ENCODE measurements at places on chromosomes 1 and 21.
A peak's percentile ranks its signal among the peaks of the same experiment; 100 is the strongest.

- no peak for DNase-seq
Observed at GRCh38 chr1:35588197-35588910, 15.2 kb downstream of the TFAP2E start.

DNA sequence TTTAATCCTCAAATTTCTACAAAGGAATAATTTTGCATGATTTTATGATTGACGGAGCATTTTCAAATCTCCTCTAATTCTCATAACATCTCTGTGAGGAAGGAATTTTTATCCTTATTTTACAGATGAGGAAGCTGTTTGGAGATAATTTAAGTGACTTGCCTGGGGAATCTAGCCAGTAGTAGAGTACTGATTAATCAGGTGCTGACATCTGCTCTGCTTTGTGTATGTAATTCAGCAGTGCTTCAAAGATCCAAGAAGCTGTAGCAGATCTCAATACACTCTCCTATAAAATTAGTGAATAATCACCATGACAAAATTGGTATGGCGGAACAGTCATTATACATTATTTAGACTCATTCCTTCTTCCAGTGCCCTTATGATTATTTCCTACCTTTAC is 46.0 kb downstream of the DPH5 start:
- DNase-seq = no peak

DNA sequence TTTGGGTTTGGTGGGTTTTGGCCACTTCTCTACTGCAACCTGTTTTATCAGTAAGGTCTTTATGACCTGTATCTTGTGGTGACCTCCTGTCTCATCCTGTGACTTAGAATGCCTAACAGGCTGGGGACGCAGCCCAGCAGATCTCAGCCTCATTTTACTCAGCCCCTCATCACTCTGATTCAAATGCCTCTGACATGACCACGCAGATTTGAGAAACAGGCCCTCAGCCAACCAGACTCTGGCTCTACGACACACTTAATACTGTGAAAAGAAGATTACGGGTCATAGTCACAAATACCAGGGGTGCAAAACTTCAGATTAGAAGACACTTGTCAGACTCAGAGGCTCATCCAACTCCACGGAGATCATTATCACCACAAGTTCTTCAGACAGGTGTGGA is 28.3 kb upstream of the KIF26B start:
- DNase-seq = no peak

DNA sequence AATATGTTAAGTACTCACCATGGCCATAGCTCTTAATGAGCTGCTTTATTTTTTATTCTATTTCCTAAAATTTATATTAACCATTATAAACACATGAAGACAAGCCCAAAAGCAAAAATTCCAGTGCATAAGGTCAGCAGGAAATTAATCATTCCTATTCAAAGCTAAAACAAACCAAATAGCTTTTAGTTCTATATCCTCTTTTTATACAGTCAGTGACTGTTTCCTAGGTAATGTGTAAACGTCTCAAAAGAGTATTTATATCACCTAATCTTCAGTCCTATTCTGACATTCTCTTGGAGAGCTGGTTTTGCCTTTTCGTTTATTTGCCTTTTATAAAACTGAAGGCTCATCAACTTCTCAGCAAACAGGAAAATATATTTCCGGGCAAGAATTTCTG is 4.2 kb downstream of the GOLPH3L start:
- DNase-seq = no peak

GRCh38 chr1:55190109-55190508 is 25.1 kb downstream of the USP24 start:
- DNase-seq = no peak

- DNase-seq = peak; percentile 90
Observed at GRCh38 chr1:37479255-37480124, 5.1 kb downstream of the ZC3H12A start.

GRCh38 chr1:39673215-39673614 is 1.3 kb upstream of the NT5C1A start:
- no peak for DNase-seq

GRCh38 chr1:54922921-54923421 is 36.0 kb upstream of the DHCR24 start:
- DNase-seq = no peak

- peak; percentile 87 for DNase-seq
Observed at GRCh38 chr1:93846992-93847810, 31.8 kb downstream of the DNTTIP2 start.

- no peak for DNase-seq
Observed at GRCh38 chr1:77831566-77831965, 52.1 kb downstream of the MIGA1 start.

DNA sequence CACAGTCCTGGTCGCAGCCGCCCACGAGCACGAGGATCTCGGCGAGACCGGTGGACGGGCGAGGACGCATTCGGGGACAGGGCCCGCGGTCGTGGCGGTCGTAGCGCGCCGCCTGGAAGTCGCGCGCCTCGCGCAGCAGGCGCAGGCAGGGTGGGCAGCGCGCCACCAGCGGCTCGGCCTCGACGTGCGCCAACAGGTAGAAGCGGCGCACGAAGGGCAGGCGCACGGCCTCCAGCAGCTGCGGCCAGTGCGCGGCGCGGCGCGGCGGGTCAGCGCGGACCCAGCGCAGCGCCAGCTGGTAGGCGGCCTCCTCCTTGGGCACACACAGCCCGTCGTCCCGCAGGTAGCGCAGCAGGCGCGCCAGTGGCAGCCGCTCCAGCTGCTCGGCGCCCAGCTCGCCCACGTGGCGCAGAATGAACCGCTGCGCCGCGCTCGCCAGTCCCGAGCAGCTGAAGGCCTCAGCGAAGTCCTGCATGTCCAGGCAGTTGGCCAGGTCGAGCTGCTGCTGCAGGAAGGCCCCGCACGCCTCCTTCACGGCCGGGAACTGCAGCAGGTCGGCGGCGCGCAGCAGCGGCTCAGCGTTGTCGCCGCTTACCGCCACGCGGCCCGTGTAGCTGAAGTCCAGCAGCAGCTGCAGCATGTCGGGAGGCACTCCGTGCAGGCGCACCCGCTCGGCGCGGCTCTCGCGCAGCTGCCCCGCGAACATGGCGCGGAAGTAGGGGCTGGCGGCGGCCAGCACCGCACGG is 573 bp downstream of the KLHL21 start:
- DNase-seq = no peak

DNA sequence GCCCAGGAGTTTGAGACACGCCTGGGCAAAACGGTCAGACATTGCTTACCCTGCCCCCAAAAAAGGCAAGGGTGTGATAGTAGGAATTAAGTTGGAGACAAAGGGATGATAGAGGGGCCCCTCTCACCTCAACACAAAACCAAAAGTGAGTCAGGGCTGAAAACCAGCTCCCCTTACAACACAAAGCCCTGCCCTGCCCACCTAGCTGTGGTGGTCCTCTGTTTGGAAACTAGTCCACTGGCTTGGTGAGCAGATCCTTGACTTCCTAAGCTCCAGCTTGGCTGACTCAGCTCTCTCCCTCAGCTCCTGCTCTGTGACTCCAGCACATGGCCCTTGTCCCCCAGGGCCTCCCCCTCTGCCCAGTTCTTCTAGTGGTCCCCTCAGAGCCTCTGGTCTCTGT is 603.8 kb downstream of the PTPRC start:
- no peak for DNase-seq

DNA sequence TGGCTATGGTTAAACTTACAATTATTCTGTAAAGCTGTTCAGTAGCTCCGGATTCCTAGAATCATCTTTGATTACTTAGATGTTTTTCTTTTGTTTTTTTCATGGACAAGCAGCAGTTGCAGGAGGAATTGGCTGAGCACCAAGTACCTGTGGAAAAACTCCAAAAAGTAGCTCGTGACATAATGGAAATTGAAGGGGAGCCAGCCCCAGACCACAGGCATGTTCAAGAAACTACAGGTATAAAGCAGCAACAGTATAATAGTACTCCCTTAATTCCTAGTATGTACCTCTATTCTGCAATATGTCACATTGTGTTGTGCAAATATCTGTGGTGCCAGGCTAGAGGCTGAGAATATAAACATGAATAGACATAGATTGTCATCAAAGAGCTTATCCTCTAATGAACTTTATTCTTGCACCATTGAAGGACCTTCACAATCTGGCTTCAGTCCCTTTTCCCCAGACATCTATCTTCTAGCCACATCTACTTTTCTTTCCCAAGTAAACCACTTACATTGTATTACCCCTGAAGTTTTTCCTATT is 132.3 kb upstream of the BMP8A start:
- DNase-seq = no peak

- DNase-seq = no peak
Observed at GRCh38 chr1:161114556-161114955, 3.3 kb downstream of the PFDN2 start.

GRCh38 chr1:52850951-52851350 is 8.4 kb downstream of the ZYG11A start:
- no peak for DNase-seq

- DNase-seq = no peak
Observed at GRCh38 chr1:86951430-86951829, 37.0 kb downstream of the HS2ST1 start.

DNA sequence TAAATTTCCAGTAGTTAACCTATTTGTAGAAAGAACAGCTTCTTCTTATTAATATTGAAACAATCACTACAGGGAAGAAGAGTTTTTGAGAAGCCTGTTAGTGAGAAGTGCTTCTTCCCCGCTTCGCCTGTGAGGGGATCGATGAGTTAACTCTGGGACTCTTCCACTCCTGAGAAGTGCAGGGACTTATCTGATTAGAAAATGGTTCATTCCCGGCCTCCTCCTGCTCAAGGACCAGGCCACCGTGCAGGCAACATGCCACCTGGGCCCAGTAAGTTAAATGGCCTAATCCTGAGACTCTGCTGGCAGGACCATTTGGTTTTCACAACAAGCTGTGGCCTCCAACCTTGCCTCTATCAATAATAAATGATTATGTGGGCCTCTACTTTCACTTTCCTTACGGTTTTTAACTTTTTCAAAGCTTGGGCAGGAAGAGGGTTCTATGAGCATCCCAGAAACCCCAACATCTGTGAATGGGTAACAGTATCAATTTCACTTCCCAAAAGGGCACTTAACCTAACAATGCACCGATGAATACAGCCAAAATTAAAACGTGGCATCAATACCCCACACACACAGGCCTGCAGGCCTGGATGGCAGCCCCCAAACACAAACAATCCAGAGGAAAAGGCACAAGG is 33.1 kb downstream of the SIPA1L2 start:
- DNase-seq = no peak

DNA sequence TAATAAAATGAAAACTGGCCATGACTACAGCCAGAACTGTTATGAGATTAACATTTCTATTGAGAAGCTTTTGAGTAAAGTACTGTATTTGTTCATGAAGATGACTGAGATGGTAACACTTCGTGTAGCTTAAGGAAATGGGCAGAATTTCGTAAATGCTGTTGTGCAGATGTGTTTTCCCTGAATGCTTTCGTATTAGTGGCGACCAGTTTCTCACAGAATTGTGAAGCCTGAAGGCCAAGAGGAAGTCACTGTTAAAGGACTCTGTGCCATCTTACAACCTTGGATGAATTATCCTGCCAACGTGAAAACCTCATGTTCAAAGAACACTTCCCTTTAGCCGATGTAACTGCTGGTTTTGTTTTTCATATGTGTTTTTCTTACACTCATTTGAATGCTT is 164.0 kb downstream of the NEK7 start:
- DNase-seq = no peak

DNA sequence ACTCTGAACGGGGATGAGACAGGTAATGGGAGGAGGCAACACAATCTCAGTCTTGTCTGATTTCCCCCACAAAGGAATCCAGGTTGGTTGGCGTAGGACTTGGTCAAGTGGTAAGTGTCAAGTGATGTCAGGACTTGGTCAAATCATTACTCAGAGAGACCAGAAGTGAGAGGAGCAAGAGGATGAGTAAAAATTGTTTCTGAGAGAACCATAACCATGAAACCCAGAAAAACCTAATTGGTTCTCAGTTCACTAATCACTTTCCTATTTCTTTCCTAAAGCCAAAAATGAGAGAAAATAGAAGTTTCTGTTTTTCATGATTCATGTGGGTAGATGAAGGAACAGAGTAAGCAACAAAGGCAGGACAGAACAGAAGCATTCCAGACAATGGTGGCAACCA is 5.0 kb downstream of the PHC2 start:
- DNase-seq = no peak

GRCh38 chr1:179178183-179178582 is 51.3 kb downstream of the ABL2 start:
- no peak for DNase-seq

GRCh38 chr1:71796006-71796405 is 486.3 kb downstream of the NEGR1 start:
- no peak for DNase-seq

DNA sequence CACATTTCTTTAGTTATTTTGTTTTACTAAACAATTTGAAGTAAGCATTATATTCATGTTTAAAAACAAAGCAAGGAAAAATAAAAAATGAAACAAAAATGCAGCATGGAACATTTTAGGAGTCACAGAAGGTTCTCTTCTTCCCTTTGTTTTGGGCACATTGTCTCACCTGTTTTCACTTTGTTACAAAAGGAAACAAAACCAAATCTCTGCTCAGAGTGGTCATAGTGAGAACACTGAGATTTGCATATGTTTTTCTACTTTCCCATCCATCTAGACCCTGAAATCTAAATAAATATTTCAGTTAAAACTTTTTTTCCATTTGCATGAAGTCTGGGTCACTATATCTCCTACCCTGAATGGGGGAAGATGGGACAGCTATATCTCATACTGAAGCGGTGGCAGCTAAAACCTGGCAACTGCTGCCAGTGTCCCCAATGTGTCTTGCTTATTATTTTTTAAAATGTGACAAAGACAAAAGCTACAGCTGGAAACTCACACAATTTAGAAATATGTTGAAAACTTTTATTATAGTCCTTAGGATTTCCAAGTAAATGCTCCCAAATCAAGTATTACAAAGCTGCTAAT is 3.5 kb downstream of the EXOC8 start:
- no peak for DNase-seq

DNA sequence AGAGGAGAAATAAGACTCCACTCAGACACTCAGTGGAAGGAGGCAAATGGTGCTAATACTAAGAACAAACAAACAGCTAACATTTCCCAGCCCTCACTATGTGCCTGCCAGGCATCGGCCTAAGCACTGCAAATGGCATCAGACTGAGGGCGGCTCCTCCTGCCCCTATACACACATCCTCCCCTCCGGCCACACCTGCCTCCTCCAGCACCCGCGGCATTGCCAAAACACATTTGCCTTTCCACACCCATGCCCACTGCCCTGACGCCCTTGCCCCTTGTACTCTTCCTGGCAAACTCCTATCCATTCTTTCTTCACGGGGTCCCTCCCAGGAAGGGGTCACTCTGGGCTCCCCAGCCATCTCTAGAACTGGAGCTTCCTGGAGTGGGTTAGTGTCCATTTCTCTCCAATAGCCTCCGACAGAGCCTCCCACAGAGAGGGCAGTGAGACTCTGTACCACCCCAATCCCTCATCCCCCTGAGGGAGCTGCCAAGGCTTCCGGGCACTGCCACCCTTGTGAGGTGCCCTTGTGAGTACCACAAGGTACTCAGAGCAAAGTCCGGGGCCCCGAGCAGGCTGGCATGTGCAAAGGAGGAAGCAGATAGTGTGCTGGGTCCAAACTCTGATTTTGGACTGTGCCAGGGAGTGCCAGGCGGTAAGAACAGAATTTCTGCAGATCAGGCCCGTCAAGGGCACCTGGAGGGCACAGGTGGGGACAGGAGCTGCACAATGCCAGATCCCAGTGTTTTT is 959 bp downstream of the AKR7A3 start:
- DNase-seq = no peak

Data from activated gamma-delta T cell treated with Interleukin-2 at 50 U/mL for 16 hours (primary cell).